ENCODE measurements at places on chromosomes 7 and 10. TPM values are rescaled to one million over a fixed set of nuclear protein-coding genes. Genes with fewer than 3 reads are reported as not detected.

- H3K36me3 ChIP-seq = no peaks in the 10 kb centered on the region
- no peak overlapping the region for H3K4me3 ChIP-seq
- H3K4me1 ChIP-seq = no peaks in the 10 kb centered on the region
- H3K27ac ChIP-seq = no peak overlapping the region
These were observed 67.2 kb upstream of the ZPBP start for GRCh38 chr7:50160206-50160605.

- no peak overlapping the region for H3K27ac ChIP-seq
- no peaks in the 10 kb centered on the region for H3K27me3 ChIP-seq
- DNase-seq = no peak
- no peaks in the 10 kb centered on the region for H3K36me3 ChIP-seq
- H3K4me1 ChIP-seq = no peaks in the 10 kb centered on the region
- no peak overlapping the region for H3K4me3 ChIP-seq
These were observed 194.1 kb downstream of the CREB5 start for GRCh38 chr7:28606421-28606820.

- H3K4me1 ChIP-seq = no peaks in the 10 kb centered on the region
- H3K36me3 ChIP-seq = peaks cover 8% of the 10 kb centered on the region
- H3K4me3 ChIP-seq = no peak overlapping the region
- no peak for DNase-seq
- H3K27me3 ChIP-seq = no peaks in the 10 kb centered on the region
- H3K27ac ChIP-seq = no peak overlapping the region
These were observed 18.1 kb downstream of the GARS1 start for GRCh38 chr7:30612658-30613265.

- no peaks in the 10 kb centered on the region for H3K4me1 ChIP-seq
- H3K27ac ChIP-seq = peak overlapping the region; percentile 46
- H3K27me3 ChIP-seq = no peaks in the 10 kb centered on the region
- no peaks in the 10 kb centered on the region for H3K36me3 ChIP-seq
These were observed 12.6 kb upstream of the UBE2D1 start for GRCh38 chr10:58322072-58322834.

GRCh38 chr7:37112876-37113275 is 335.8 kb downstream of the ELMO1 start:
- no peak overlapping the region for H3K4me3 ChIP-seq
- no peak overlapping the region for H3K27ac ChIP-seq
- H3K4me1 ChIP-seq = no peaks in the 10 kb centered on the region
- H3K36me3 ChIP-seq = no peaks in the 10 kb centered on the region
- no peak for DNase-seq
- H3K27me3 ChIP-seq = no peaks in the 10 kb centered on the region

DNA sequence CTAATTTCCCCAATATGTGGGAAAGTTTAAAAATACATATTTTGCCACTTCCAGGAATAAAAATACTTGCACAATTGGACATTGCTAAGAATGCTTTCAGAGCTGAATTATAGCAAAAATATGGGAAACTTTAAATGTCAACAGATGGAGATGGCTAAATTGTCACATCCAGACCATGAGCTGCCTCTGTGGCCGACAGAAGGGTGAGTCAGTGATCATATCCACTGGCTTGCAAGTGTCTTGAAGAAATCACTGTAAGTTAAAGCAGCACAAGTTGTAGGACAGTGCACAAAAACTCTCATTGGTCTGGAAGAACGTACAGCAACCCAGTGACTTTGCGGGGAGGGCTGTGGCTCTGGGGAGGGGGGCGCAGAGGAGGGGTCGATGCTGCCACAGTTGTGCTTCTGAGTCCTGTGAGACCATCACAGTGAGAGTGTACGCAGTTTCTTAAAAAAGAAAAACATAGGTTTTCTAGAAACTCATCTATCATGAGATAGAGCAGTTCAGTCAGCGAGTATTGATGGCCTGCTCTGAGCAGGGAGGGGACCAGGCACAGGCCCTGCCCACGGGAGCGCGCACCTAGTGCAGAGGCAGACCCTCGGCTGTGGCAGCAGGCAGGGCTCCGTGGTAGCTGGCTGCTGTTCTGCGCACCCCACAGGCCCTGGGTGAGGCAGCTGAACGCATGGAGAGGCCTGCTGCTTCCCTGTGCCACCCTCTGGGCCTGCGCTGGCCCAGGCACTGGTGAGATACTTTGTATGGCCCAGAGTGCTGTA is 25.5 kb downstream of the LRRC27 start:
- DNase-seq = no peak
- H3K36me3 ChIP-seq = no peaks in the 10 kb centered on the region
- no peaks in the 10 kb centered on the region for H3K27me3 ChIP-seq
- no peak overlapping the region for H3K4me3 ChIP-seq

GRCh38 chr7:79009647-79010046 is 443.8 kb downstream of the MAGI2 start:
- DNase-seq = no peak
- no peak overlapping the region for H3K27ac ChIP-seq
- no peaks in the 10 kb centered on the region for H3K27me3 ChIP-seq
- no peak overlapping the region for H3K4me3 ChIP-seq
- H3K36me3 ChIP-seq = no peaks in the 10 kb centered on the region

DNA sequence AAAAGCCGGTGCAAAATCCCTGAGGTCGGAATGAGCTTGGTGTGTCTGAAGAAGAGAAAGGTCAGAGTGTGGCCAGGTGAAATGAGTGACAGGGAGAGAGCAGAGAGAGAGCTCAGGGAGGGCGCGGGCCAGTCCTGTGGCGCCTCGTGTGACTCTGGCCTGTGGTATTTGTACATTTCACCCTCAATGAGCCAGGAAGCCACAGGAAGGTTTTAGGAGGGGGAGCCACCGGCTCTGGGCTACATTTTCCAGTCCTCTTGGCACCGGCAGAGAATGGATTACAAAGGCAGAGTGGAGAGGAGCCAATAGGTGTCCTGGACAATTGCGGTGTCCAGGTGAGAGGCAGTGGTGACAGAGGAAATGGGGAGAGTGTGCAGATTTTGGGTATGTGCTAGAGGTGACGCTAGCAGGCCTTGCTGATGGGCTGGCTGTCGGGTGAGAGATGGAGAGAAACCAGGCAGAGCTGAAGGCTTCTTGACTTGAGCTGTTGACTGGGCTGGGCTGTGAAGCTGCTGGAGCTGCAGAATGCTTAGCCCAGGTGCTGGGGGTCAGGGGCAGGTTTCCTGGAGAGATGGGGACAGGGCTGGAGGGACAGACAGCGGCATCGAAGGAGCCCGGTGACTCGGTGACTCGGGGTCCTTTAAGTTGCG is 38.1 kb downstream of the COL13A1 start:
- no peaks in the 10 kb centered on the region for H3K36me3 ChIP-seq
- no peaks in the 10 kb centered on the region for H3K4me1 ChIP-seq
- no peak overlapping the region for H3K27ac ChIP-seq
- no peaks in the 10 kb centered on the region for H3K27me3 ChIP-seq
- DNase-seq = no peak

DNA sequence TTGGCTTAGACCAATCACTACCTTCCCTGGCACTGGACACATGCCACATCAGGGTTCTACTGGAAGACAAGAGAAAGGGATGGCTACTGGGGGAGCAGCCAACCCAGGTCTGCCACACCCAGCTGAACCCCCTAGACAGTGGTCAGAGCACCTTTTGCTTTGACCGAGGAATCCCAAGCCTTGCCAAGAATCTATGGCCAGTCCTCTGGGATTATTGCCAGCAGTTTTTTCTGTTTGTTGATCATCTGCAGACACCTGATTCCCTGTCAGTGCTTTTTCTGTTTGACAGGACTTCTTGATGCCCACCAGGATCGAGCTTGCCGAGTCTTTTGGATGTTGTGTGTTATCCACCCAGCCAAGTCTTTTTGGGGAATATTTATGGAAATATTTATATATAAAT is 476.2 kb upstream of the GALNT17 start:
- H3K4me3 ChIP-seq = no peak overlapping the region
- no peak overlapping the region for H3K27ac ChIP-seq
- no peaks in the 10 kb centered on the region for H3K4me1 ChIP-seq
- no peaks in the 10 kb centered on the region for H3K36me3 ChIP-seq
- no peak for DNase-seq

GRCh38 chr10:60045571-60045970 is 139.2 kb upstream of the CCDC6 start:
- no peaks in the 10 kb centered on the region for H3K36me3 ChIP-seq
- H3K4me1 ChIP-seq = peaks cover 4% of the 10 kb centered on the region
- no peak for DNase-seq

GRCh38 chr7:31061185-31061584 is 9.1 kb downstream of the ADCYAP1R1 start:
- no peaks in the 10 kb centered on the region for H3K36me3 ChIP-seq
- H3K27me3 ChIP-seq = no peaks in the 10 kb centered on the region
- no peak overlapping the region for H3K27ac ChIP-seq
- H3K4me1 ChIP-seq = no peaks in the 10 kb centered on the region
- no peak for DNase-seq

DNA sequence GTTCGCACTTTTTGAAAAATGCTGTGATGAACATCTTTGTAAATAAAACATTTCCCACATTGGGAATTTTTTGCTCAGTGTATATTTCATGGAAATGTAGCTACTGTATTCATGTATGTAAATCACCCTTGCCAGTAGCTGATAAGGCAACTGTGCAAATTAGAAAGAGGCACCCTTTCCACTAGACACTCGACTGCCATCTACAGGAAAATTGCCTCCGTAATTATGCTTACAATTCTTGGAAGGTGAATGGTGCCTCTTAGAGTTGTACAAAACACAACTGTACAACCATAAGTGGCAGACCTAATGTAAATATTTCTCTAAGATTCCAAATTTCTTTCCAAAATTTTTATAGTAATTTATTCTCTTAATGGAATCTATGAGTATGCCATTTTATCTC is 491.7 kb downstream of the CCSER2 start:
- no peak overlapping the region for H3K4me3 ChIP-seq
- no peaks in the 10 kb centered on the region for H3K36me3 ChIP-seq
- H3K4me1 ChIP-seq = no peaks in the 10 kb centered on the region
- no peak for DNase-seq
- no peaks in the 10 kb centered on the region for H3K27me3 ChIP-seq

GRCh38 chr10:79381804-79382221 is 34.5 kb downstream of the PPIF start:
- H3K27me3 ChIP-seq = no peaks in the 10 kb centered on the region
- H3K36me3 ChIP-seq = no peaks in the 10 kb centered on the region
- peak; percentile 54 for DNase-seq
- H3K27ac ChIP-seq = peak overlapping the region; percentile 63

- no peak overlapping the region for H3K4me3 ChIP-seq
- H3K4me1 ChIP-seq = no peaks in the 10 kb centered on the region
- DNase-seq = no peak
- no peaks in the 10 kb centered on the region for H3K36me3 ChIP-seq
- no peak overlapping the region for H3K27ac ChIP-seq
These were observed 19.5 kb upstream of the KCTD7 start for GRCh38 chr7:66609176-66609575.

DNA sequence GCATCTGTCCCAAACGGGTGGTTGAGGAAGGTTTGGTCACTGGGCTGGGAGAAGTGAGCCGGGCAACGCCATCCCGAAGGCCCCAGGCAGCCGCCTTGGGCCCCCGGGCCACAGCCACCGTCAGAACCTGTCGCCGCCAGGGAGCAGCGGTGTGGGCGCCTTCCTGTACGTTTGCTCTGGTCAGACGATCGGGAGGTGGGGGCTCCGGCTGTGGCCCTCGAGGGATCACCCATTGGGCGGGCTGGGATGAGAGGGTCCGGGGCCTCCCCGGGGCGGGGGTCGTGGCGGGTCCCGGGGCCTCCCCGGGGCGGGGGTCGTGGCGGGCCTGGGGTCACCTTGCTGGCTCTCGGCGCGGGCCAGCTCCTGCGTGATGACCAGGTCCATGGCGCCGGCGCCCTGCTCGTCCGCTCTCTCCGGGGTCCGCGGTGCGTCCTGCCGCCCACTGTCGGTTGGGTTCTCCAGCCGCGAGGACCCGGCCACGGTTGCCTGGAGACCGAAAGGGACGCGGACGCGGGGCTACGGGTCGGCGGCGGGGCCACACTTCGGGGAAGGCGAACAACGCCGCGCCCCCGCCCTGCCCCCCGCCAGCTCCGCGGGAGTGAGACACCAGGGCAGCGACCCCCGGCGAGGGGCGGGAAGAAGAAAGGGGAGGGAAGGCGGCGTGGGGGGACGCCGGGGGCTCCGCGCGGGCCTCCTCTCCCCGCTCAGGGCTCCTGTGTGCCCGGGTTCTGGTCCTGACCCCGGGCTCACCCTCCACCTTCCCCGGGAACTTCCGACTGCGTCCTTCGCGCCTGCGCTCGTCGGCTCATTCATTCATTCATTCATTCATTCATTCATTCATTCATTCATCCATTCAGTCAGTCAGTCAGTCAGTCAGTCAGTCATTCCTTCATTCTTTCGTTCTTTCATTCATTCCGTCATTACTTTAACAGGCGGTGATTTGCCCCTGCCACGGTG is at the start of gene CFAP46:
Gene CFAP46 (minus strand): TSS at position 470 of the 957 bp plus-strand sequence. CDS start 86 bp downstream, at position 384.
- H3K27ac ChIP-seq = no peak within 1 kb of the TSS
- no peaks in the 10 kb centered on the region for H3K4me1 ChIP-seq
- H3K4me3 ChIP-seq = peak within 1 kb of the TSS; percentile 40
- H3K36me3 ChIP-seq = no peaks in the 10 kb centered on the region
- no peak for DNase-seq

DNA sequence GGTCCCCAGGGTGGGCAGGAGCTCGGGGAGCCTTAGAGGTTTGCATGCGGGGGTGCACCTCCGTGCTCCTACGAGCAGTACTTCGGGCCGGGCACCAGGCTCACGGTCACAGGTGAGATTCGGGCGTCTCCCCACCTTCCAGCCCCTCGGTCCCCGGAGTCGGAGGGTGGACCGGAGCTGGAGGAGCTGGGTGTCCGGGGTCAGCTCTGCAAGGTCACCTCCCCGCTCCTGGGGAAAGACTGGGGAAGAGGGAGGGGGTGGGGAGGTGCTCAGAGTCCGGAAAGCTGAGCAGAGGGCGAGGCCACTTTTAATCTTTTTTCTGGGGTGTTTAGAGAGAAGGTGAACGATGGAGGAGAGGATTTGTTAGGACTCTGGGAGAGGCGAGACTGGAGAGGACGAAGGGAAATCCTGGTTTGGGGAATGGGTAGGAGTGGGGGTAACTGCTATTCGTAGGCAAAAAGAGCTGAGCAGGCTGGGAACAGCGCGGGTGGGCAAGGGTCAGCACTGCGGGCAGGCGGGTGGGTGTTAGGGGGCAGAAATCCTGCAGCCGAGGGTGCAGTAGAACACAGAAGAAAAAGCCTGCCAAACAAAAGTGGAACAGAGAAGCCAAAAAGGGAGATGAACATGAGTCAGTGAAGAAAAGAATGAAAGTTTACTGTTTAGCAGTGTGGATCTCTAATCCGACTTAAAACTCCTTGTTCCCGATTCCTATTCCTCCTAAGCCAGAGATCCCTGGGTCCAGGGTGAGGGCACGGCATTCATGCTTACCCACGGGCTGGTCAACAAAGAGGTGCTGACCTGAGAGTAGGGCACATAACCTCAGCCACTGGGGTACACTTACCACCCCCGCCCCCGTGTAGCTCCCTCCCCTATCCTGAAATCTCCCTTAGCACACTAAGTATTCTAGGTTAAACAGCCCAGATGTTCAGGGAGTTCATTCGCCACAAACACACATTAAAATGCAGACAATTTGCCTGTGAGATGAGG is 26.9 kb downstream of the PRSS2 start:
- H3K4me3 ChIP-seq = peak overlapping the region; percentile 34
- peaks cover 27% of the 10 kb centered on the region for H3K27me3 ChIP-seq
- no peaks in the 10 kb centered on the region for H3K4me1 ChIP-seq

- no peak overlapping the region for H3K27ac ChIP-seq
- H3K27me3 ChIP-seq = no peaks in the 10 kb centered on the region
- no peak overlapping the region for H3K4me3 ChIP-seq
- H3K36me3 ChIP-seq = no peaks in the 10 kb centered on the region
- no peaks in the 10 kb centered on the region for H3K4me1 ChIP-seq
These were observed 10.5 kb downstream of the ACADSB start for GRCh38 chr10:123019264-123019663.

The ZNF727 gene
- total RNA-seq = 0.69 TPM

The COMMD3 gene
- 41.3 TPM for total RNA-seq

The PTN gene
- 4.0 TPM for total RNA-seq

The MKI67 gene
- 148 TPM for total RNA-seq
